ENCODE measurements at places on chromosomes 7 and 10. TPM values are rescaled to one million over a fixed set of nuclear protein-coding genes. Genes with fewer than 3 reads are reported as not detected.
A peak's percentile ranks its signal among the peaks of the same experiment; 100 is the strongest.

DNA sequence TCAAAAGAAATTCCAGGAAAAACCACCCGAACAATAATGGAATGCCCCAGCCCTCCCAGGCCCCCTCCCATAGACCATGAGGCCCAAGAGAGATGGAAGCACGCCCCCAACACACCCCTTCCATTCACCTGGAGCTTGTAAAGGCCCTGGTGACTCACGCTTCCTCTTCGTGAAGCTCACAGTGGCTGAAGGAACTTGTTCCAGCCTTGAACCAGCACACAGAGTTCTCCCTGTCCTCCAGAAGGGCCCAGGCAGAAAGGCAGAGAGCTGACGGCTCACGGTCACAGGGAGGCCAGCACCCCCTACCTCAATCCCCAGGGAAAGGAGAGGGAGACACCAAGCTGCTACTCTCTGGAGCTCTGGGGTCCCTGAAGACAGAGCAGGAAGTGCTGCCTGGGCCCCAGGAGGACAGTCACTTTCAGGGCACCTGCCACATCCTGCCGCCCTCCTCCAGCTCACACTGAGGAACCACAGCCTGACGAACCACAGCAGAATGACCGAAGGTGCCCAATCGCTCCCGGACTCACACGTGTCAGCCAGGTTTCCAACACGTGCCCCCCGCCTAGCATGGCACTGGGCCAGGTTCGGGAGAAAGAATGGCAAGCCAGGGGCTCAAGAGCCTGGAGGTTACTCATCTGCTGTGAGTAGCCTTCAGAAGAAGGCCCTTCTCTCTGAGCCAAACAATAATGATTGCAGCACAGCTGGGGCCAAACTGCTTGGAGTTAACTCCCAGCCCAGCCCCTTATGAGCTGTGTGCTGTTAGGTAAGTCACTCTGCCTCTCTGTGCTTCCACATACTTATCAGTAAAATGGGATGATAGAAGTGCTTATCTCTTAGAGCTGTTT lies 52.8 kb downstream of the DLG5 start:
- H3K4me1 ChIP-seq: peaks cover 20% of the 10 kb centered on the region
- peak; percentile 81 for DNase-seq
- peak overlapping the region; percentile 72 for H3K27ac ChIP-seq
- H3K36me3 ChIP-seq: no peaks in the 10 kb centered on the region
- no peak overlapping the region for H3K4me3 ChIP-seq
- peaks cover 3% of the 10 kb centered on the region for H3K27me3 ChIP-seq

DNA sequence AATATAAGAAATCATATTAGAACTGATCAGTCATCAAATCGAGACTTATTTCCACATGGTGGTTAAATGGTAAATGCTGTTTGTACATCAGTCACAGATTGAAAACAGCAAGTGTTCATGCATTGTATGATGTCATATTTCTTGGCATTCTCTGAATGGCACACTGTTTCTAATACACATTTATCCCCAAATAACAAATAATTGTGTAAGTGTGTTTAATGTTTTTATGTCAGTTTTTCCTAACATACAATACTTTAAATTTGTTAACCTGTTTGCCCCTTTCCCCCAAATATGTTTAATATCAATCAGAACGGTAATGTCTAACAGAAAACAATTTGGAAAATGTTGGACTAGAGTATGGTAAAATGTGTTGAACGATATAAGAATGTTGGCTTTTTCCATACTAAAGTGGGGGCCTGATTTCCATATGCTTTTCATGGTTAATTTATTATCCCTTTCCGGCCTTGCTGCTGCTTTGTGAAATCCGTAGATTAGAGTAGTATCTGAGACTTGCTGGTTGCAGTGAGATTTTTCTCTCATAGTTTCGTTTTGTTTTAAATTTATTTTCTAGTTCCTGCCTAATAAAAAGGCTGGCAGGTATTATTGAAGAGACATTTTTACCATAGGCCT lies 23.7 kb downstream of the RAB18 start:
- no peak overlapping the region for H3K4me3 ChIP-seq
- H3K36me3 ChIP-seq: peaks cover 20% of the 10 kb centered on the region
- H3K4me1 ChIP-seq: peaks cover 46% of the 10 kb centered on the region
- DNase-seq: no peak

GRCh38 chr7:16095171-16095950 lies 326.0 kb downstream of the CRPPA start:
- H3K27me3 ChIP-seq: no peaks in the 10 kb centered on the region
- no peak for DNase-seq
- H3K4me3 ChIP-seq: no peak overlapping the region
- H3K36me3 ChIP-seq: no peaks in the 10 kb centered on the region
- no peaks in the 10 kb centered on the region for H3K4me1 ChIP-seq
- no peak overlapping the region for H3K27ac ChIP-seq

DNA sequence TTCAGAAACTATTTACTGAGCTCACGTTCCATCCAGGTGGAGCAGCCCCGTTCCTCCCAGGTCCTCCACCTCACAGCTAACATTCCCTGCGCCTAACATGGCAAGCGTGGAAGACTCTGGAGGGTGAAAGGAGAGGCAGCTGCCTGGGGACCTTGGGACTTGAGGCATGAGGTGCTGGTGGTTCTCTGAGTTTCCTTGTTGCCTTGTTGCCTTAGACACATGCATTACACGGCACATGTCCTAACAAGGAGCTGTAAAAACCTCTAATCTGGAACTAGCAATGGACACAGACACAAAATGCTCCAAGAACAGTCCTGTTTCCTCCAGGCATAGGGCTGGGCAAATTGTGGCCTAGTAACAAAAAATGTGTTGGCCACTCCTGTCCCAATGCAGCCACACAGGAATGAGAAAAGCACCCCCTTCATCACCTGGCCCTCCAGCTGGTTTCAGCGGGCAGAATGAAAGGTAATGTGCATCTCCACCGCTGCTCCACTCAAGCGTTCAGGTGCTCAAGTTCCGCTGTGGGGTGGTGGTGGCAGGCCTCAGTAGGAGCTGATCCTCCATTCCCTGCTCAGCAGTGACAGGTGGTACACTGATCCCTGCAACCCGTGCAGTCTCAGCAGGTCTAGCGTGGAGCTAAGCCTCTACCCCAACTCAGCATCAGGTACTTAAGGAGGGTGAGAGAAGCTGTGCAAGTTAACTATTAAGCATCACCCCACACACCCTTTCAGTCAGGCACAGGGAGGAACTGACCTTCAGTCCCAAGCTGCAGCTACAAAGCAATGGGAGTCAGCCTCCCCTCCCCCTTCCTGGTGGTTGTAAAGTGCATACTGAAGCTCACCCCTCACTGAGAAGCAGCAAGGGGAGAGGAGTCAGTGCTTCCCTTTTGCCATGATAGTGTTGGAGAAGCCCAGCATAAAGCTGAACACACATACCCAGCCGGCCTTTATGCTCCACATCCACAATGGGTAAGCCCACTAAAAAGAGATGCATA lies 382.8 kb downstream of the SDK1 start:
- no peak overlapping the region for H3K27ac ChIP-seq
- no peaks in the 10 kb centered on the region for H3K36me3 ChIP-seq
- H3K4me3 ChIP-seq: no peak overlapping the region
- H3K4me1 ChIP-seq: no peaks in the 10 kb centered on the region

DNA sequence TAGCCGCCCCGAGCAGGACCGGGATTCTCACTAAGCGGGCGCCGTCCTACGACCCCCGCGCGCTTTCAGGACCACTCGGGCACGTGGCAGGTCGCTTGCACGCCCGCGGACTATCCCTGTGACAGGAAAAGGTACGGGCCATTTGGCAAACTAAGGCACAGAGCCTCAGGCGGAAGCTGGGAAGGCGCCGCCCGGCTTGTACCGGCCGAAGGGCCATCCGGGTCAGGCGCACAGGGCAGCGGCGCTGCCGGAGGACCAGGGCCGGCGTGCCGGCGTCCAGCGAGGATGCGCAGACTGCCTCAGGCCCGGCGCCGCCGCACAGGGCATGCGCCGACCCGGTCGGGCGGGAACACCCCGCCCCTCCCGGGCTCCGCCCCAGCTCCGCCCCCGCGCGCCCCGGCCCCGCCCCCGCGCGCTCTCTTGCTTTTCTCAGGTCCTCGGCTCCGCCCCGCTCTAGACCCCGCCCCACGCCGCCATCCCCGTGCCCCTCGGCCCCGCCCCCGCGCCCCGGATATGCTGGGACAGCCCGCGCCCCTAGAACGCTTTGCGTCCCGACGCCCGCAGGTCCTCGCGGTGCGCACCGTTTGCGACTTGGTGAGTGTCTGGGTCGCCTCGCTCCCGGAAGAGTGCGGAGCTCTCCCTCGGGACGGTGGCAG lies at the start of gene MGMT:
Gene MGMT (plus strand): TSS at position 539 of the 656 bp plus-strand sequence.
- H3K4me3 ChIP-seq: peak within 1 kb of the TSS; percentile 74
- H3K4me1 ChIP-seq: peaks cover 8% of the 10 kb centered on the region
- H3K27ac ChIP-seq: peak within 1 kb of the TSS; percentile 79
- peaks cover 4% of the 10 kb centered on the region for H3K27me3 ChIP-seq
- H3K36me3 ChIP-seq: peaks cover 4% of the 10 kb centered on the region

DNA sequence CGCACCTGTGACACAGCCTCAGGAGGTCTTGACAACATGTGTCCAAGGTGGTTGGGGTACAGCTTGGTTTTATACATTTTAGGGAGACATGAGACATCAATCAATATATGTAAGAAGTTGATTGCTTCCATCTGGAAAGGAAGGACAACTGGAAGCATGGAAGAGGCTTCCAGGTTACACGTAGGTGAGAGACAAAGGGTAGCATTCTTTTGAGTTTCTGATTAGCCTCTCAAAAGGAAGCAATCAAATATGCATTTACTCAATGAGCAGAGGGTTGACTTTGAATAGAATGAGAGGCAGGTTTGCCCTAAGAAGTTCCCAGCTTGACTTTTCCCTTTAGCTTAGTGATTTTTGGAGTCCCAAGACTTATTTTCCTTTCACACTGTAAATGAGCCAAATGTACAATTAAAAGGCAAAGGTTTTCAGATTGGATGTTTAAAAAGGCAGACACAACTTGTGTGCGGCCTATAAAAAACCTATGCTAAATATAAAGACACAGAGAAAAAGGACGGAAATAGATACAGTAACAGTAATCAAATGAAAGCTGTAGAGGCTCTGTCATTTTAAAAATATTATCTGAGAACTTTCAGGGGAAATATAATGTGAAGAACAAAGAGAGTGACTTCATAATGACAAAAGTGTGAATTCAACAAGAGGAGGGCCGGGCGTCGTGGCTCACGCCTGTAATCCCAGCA lies 65.7 kb upstream of the LANCL2 start:
- H3K4me1 ChIP-seq: no peaks in the 10 kb centered on the region
- no peaks in the 10 kb centered on the region for H3K36me3 ChIP-seq
- H3K27me3 ChIP-seq: peaks cover 68% of the 10 kb centered on the region
- H3K4me3 ChIP-seq: no peak overlapping the region
- no peak overlapping the region for H3K27ac ChIP-seq

- no peaks in the 10 kb centered on the region for H3K27me3 ChIP-seq
- peaks cover 11% of the 10 kb centered on the region for H3K36me3 ChIP-seq
- peaks cover 37% of the 10 kb centered on the region for H3K4me1 ChIP-seq
- DNase-seq: no peak
- H3K27ac ChIP-seq: peak overlapping the region; percentile 12
These were observed 2.0 kb upstream of the ARPC1B start for GRCh38 chr7:99372275-99373090.

Gene C10orf67
- not detected for total RNA-seq

Data from activated CD8-positive, alpha-beta memory T cell treated with anti-CD3 and anti-CD28 coated beads, Interleukin-2, amount 10 ng/mL, durations not matched to agents 7 days and 5 days (primary cell).